Eye (tissue), 1 donor: ENCODE measurements at places on chromosomes 6 and 20.

DNA sequence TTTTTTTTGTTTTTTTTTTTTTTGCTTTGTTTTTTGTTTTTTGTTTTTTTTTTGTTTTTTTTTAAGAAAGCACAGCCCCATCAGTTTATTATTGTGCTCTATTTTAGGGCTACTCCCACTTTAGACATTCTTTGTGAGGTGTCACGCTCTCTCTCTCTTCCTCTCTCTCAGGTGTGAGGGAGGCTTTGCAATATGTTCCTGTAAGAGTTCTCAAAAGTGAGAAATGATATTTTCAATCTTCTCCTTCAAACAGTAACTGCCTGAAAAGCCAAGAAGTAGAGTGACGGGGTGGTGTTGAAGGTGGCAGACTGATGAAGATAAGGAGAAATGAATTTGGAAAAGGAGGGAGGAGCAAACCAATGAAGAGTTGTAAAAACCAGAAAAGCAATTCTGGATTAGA lies 28.3 kb upstream of the HDAC2 start:
- DNase-seq: no peak

- peak; percentile 19 for DNase-seq
Observed at GRCh38 chr6:907928-908327, 215.0 kb upstream of the EXOC2 start.

DNA sequence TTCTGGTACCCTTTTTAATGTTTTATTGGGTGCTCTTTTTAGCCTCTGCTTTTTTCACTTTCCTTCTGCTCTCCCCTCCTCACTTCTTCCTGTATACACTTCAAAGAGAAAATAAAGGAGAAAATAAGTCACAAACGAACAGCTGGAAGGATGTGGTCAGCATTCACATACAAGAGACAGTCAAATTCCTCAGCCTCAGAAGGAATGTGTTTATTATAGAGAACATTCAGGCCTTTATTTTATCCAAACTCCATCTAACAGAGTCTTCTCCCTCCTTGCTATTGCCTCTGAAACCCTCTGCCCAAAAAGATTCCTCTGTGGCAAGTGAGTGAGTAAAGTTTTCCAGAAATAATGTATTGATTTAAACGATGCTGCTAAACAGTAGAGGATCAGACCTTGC lies 490.4 kb downstream of the FRK start:
- no peak for DNase-seq

DNA sequence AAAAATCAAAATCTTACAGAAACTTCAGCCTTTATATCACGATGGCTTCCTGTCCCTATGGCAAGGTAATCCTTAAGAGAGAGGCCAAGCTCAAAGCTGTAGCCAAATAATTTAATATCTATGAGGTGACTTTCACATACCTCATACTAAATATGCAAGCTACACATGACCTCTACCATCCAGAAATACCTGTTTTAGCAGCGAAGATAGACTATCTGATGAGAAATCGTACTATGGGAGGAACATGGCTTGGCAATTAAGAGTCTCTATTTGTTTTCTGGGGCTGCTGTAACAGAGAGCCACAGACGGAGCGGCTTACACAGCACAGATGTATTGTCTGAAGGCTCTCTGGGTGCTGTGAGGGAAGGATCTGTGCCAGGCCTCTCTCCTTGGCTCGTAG lies 31.0 kb upstream of the SALL4 start:
- DNase-seq: no peak

- DNase-seq: no peak
Observed at GRCh38 chr6:82259389-82259788, 11.8 kb upstream of the IBTK start.

GRCh38 chr20:58045579-58045978 lies 182.9 kb downstream of the ANKRD60 start:
- DNase-seq: no peak

DNA sequence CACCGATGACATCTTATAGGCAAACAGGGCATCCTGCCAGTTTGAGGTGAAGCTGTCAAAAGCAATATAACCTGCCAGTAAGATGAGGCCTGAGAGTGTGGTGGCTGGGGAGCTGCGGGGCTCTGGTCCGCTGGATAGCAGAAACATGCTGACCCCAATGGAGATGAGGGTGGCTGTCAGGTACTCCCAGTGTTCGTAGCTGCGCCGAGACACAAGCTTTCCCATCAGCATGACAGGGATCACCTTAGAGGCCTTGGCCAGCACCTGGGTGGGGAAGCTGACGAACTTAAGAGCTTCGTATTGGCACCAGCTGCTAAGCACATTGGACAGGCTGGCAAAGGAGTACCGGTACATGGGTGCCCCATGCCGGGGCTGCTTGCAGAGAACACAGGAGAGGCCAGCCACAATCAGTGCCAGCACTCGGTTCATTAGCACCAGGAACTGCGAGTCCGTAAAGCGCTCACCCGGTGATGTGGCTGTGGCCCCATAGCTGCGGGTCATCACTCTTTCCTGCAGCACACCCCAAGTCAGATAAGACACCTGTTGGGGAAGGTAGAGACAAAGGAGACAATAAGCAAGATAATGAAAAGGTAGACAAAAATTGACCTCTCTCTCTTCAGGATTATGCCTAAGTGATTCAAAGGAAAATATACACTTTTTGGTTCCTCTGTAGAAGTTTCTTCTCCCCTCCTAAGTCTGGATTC lies 2.1 kb downstream of the SLC35B2 start:
- no peak for DNase-seq

DNA sequence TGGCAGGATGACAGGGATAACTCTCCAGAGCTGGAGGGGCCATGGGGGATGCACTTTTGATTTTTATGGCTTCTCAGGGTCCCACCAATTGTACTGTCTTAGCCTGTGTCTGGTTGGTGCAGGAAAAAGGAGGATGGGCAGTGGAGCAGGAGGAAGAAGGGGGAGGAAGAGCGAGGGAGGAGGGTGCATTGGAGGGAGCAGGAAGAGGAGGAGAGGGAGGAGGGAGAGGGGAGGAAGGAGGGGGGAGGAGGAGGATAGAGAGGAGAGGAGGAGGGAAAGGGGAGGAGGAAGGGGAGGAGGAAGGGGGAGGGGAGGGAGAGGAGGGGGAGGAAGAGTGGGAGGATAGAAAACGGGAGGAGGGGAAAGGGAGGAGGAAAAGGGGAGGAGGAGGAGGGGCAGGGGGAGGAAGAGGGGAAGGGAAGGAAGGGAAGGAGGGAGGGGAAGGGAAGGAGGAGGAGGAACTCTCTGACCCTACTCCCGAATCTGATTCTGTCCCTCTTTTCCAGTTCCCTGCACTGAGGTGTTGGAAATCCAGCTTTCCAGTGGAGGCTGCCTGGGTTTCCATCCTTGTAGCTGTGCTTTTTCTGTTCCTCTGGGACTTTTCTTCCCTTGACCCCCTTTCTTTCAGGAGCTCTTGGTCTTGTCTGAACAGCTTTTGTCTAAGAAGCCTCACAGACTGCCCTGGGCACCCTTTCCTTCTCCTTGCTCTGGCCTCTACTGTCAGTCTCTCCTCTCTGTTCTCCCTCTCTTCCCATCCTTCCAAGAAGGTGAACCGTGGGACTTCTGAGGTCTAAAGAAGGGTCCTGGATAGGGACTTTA lies 149.4 kb downstream of the DHX35 start:
- DNase-seq: no peak

DNA sequence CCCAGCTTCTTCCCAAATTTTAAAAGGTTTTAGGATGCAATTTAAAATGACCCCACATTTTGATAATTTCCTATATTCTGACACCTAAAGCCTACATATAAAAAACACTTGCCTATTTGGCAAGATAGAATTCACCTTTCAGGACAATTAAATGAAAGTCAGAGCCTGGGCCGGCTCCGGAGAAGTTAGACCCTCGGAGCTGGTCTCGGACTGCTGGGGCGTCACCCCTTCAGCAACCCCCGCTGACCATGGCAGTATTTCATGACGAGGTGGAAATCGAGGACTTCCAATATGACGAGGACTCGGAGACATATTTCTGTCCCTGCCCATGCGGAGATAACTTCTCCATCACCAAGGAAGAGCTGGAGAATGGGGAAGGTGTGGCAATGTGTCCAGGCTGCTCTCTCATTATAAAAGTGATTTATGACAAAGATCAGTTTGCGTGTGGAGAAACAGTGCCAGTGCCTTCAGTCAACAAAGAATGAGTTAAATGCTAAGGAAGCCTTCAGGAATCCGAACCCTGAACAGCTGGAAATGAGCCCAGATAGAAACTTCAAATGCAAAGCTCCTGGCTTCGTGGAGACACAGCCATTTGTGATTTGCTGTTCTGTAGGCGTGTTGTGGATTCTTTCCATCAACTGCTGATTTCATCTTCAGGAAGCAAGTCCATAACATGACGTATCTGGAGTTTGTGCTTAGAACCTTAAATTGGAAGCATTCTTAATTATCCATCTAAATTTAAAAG lies 16.0 kb downstream of the TCFL5 start:
- DNase-seq: no peak

- DNase-seq: no peak
Observed at GRCh38 chr6:134928151-134928900, 21.6 kb downstream of the ALDH8A1 start.

- no peak for DNase-seq
Observed at GRCh38 chr6:88458662-88459061, 292.5 kb upstream of the CNR1 start.

- DNase-seq: no peak
Observed at GRCh38 chr6:159221486-159222170, 52.4 kb downstream of the FNDC1 start.

GRCh38 chr6:137282254-137282653 lies 63.1 kb upstream of the IFNGR1 start:
- DNase-seq: no peak

GRCh38 chr20:19463597-19463996 lies 251.2 kb downstream of the SLC24A3 start:
- DNase-seq: no peak

GRCh38 chr6:18823782-18824386 lies 436.7 kb downstream of the RNF144B start:
- DNase-seq: peak; percentile 18

- peak; percentile 70 for DNase-seq
Observed at GRCh38 chr20:18058661-18059467, 1.1 kb upstream of the OVOL2 start.

DNA sequence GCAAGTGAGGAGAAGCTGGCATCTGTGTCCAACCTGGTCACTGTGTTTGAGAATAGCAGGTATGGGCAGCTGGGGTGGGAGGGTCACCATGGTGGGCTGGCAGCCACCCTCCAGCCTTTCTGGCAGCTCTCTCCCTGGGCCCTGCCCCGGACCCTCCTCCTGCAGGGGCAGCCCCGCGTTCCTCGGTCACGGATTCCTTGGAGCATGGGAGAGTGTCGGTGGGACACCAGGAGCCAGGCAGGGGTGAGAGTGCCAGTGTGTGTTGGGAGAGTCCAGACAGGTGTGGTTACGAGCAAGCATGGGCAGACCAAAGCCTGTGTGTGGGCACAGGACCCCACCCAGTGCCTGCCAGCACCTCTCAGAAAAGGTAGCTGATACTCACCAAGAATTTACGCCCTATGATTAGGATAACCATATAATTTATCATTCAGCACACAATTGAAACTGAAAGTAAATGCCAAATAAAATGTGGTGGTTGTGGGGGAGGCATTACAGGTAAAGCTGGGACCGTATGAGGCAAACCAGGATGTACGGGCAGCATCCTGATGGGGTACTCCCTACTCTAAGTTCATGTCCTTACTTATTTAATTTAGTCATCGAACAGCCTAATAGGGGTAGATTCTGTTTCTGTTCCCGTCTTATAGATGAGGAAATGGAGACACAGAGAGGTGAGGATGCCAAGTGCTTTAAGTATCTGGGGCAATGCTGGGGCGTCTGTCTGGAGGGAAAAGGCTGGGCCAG lies 542 bp downstream of the FGD2 start:
- no peak for DNase-seq

DNA sequence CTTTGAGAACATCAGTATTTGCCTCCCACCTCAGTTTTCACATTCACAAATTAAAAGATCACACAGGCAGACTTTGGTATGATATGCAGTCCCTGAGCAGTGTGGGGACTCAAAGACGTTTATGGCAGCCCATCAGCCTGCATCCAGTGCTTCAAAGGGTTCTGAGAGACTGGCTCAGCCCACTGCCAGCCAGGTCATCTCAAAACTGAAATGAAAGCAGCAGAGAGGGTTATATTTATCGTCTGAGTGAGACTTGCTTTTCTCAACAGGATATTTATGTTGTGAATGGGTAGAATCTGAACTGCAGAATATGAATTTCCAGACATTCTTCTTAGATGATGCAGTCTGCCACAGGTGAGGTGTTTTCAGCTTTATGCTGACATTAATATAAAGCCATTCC lies 159.8 kb downstream of the NRN1 start:
- no peak for DNase-seq

GRCh38 chr6:47524136-47524845 lies 46.7 kb downstream of the CD2AP start:
- peak; percentile 4 for DNase-seq
